ENCODE measurements at places on chromosomes 7 and 10.

- no peak for DNase-seq
Measured at GRCh38 chr10:273088-273487, 137.8 kb downstream of the ZMYND11 start.

- no peak for DNase-seq
Measured at GRCh38 chr10:60098677-60099601, 192.6 kb upstream of the CCDC6 start.

DNA sequence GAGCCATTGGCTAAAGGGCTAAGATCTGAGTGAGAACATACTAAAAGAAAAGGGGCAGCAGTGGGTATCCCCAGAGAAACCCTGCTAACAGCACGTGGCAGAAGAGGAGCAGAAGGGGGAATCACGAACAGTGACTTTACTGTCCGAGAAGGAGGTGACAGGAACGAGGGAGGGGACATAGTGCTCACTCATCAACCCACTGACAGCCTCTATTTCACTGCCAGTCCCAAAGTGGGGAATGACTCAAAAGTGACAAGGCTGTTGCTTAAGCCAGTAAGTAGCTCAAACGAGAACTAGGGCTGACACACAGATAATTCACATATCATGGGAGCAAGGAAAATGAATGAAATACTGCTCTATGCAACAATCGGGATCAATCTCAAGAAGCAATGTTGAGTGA, 92.7 kb downstream of the RSU1 start:
- DNase-seq = no peak

GRCh38 chr7:138843632-138844580, 45.9 kb upstream of the ATP6V0A4 start:
- DNase-seq = no peak

- DNase-seq = no peak
Measured at GRCh38 chr10:13945390-13946208, 358.8 kb downstream of the PRPF18 start.

DNA sequence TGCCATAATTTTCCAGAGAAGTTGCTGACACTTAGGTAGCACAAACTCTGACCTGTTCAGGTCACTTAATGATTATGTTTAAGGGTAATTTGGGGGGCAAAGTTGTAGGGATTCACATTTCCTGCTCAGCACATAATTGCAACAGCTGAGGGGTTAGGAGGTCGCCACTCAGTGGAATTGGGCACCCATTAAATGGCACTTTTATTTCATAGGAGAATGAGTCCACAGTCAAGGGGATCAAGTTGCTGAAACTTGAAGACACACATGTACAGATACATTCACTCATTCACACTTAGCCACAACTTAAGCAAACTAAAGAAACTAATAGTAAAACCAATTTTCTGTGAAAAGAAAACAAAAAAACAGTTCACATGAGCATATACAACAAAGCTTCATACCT, 1.5 kb downstream of the PCDH15 start:
- DNase-seq = no peak

- DNase-seq = no peak
Measured at GRCh38 chr10:103784089-103784488, 71.3 kb downstream of the SH3PXD2A start.

- DNase-seq = no peak
Measured at GRCh38 chr7:25968205-25968993, 183.6 kb upstream of the NFE2L3 start.

DNA sequence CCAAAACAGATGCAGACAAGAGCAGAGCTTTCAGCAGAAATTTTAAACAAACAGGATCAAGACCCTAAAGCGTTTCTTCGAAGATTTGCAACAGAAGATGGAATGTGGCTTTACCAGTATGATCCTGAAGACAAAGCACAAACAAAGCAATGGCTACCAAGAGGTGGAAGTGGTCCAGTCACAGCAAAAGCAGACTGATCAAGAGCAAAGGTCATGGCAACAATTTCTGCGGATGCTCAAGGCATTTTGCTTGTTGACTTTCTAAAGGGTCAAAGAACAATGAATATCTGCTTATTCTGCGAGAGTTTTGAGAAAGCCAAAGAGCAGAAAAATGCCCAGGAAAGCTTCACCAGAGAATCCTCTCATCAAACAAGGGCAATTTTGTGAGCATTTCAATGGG, 130.4 kb downstream of the MBL2 start:
- DNase-seq = no peak

DNA sequence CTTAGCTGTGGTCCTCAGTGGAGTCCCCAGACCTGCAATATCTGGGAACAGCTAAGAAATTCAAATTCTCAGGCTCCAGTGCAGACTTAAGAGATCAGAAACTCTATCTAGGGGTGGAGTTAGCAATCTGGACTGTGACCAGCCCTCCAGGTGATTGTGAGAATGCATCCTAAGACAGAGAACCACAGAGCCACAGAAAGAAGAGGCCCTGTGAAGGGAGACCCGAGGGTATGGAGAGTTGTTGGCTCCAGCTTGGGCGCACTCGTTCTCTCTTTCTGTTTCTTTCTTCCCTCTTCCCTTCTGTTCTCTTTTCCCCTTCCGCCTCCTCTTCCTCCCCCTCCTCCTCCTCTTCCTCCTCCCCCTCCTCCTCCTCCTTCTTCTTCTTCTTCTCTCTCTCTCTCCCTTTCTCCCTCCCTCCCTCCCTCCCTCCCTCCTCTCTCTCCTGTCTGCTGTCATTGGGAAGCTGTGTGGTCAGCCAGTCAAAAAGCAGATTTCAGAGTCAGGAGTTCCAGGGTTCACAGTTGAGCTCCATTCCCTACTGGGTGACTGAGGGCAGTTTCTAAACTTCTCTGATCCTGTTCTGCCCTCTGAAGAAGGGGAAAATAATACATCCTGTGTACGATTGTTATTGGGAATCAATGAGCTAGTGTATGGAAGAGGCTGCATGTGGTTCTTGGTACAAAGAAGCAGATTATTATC, 62.1 kb upstream of the STEAP1B start:
- DNase-seq = no peak

GRCh38 chr10:12699258-12699700, 302.2 kb downstream of the CCDC3 start:
- DNase-seq = no peak

GRCh38 chr10:43981232-43981631, 332.6 kb upstream of the ZNF32 start:
- no peak for DNase-seq

DNA sequence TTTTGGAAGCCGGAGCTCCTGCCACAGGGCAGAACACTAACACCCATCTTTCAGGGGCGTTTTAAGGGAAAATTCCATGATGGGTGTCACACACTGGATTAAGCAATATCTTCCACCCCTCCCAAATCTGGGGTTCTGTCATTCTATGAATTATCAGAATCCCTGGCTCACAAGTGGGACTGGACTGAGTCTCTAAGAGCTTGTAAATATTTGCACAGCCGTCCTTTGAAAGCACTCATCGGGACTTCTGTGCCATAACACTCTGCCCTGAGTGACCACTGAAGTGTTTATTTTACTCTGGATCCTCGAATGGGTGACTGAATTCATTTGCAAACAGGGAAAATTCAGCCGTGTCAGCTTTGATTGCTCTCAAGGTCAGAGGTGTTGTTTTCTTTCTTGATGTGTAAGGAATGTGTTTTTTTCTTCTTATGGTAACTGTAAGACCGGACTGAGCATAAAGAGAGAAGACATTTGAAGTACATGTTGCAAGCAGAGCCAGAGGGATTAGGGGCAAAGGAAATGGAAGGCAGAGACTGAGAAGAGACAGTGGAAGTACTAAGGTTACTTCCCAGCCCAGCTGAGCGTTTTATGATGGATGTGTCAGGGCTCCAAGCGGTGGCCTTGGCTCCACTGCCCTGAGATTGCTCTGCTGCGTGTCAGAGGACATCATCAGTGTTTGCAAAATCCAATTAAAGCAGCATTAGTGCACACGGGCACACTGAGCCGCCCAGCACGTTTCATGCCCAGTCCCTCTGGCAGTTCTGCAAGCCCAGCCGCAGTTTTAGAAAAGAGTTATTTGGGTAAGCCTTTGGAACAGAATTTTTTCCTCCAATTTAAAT, 17.7 kb upstream of the GTPBP4 start:
- peak; percentile 75 for DNase-seq

GRCh38 chr7:29843726-29844125, 37.4 kb downstream of the WIPF3 start:
- DNase-seq = peak; percentile 79

- DNase-seq = no peak
Measured at GRCh38 chr7:128726059-128726736, 13.0 kb upstream of the CALU start.

GRCh38 chr10:35058686-35059085, 31.5 kb downstream of the CUL2 start:
- DNase-seq = no peak

GRCh38 chr7:151095123-151095797, 9.0 kb downstream of the AGAP3 start:
- DNase-seq = no peak

DNA sequence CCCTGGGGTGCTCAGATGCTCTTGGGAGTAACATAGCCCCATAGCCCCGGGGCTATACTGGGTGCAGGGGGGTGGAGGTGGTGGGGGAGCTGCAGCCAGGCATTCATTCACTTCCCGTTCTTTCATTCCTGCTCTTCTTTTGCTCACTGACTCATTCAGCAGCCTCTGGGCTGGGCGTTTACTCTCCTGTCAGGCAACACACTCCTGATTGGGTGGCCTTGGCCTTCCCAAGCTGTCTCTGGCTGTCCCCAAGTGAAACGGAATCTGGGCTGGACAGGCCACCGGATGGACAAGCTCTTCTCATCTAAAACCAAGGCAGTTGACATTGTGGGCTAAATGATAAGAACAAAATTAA, 34.6 kb downstream of the CHST3 start:
- DNase-seq = no peak

DNA sequence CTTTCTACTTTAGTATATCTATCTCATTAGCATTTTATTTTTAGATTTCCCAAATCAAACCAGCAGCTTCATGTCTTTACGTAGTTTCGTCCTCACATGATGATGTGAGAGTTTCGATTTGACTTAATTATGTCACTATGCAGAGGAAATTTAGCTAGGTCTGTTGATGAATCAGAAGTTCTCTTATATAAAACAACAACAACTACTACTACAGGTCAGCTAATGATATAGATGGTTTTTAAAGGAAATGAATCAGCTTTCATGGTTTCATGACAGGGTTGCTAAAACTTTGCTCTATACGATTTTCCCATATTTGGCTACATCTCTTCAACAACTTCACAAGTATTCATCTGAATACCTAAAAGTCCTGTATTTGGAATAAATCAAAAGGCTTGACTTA, 28.6 kb downstream of the JAZF1 start:
- DNase-seq = no peak

GRCh38 chr7:154910125-154910524, 92.8 kb downstream of the PAXIP1 start:
- no peak for DNase-seq

GRCh38 chr10:11011984-11012383, 5.7 kb upstream of the CELF2 start:
- no peak for DNase-seq

GRCh38 chr7:77427996-77428603, 12.0 kb upstream of the GSAP start:
- DNase-seq = no peak

GRCh38 chr10:132685101-132685891, 100.7 kb downstream of the NKX6-2 start:
- DNase-seq = peak; percentile 48

GRCh38 chr10:31888442-31888841, 40.2 kb downstream of the ARHGAP12 start:
- no peak for DNase-seq

- no peak for DNase-seq
Measured at GRCh38 chr10:79938728-79939406, 10.0 kb downstream of the SFTPD start.

GRCh38 chr7:30699706-30700495, 17.6 kb upstream of the CRHR2 start:
- no peak for DNase-seq

GRCh38 chr7:155340071-155340531, 42.4 kb downstream of the INSIG1 start:
- no peak for DNase-seq

DNA sequence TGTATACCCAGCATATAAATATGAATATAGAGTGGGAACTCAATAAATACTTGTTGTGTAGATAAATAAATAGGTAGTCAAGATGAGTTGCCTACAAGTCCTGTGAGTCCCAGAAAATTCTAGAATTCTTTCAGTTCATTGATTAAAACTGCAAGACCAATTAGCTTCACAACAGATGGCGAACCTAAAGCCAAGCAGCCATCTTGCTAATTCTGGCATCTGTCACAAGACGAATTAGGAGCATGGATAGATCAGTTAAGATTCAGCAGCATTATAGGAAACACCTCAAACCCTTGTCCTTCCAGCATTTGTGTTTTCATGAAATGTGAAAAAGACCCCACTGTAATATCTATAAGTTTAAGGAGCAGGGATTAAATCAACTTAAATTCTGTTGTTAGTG, 552.7 kb downstream of the MAGI2 start:
- DNase-seq = no peak

- DNase-seq = no peak
Measured at GRCh38 chr7:158827411-158828132, 1.7 kb downstream of the ESYT2 start.

GRCh38 chr7:55081068-55081467, 62.3 kb downstream of the EGFR start:
- no peak for DNase-seq

- no peak for DNase-seq
Measured at GRCh38 chr10:35819011-35819410, 176.9 kb upstream of the FZD8 start.

DNA sequence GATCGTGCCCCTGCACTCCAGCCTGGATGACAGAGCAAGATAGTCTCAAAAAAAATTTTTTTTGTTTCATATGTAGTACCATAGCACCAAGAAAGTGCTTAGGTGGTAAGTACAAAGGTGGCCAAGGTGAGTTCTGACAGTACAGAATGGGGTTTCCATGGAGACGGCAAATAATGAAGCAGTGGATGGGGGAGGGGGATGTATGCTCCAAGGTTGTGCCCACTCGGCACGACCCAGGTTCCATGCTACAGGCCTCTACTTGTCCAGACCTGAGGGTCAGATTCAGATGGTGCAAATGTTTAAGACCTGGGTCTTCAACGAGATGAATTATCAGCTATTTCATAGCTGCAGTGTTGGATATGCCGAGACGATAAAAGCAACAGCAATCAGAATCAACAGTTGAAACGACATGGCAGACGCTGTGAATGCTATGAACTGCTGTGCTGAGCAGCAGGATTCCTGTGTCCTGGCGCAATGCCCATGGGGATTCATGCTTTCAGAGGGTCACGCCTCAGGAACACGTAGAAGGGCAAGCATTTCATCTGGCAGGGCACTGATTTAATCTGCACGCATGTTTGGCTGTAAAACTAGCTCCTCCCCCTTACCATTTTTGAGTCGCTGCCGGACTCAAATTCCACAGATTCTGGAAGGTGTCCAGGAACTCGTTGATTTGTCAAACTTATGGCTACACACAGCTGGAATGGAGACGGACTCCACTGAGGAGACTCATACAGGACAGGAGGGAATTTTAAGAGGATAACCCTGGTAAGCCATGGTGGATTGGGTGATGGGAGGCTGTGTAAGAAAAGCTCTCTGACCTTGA, 256.5 kb downstream of the FRMD4A start:
- peak; percentile 57 for DNase-seq

- DNase-seq = no peak
Measured at GRCh38 chr7:78333530-78334425, 535.2 kb downstream of the PHTF2 start.
